Fibroblast of the aortic adventitia (primary cell): ENCODE measurements at places on chromosomes 1 and 21. TPM values are rescaled to one million over a fixed set of nuclear protein-coding genes. Genes with fewer than 3 reads are reported as not detected.
A peak's percentile ranks its signal among the peaks of the same experiment; 100 is the strongest.

The OXCT2 gene
- 0.98 and 0.99 TPM in 2 replicates for total RNA-seq

The FCGR3B gene
- total RNA-seq = not detected in 2 replicates

DNA sequence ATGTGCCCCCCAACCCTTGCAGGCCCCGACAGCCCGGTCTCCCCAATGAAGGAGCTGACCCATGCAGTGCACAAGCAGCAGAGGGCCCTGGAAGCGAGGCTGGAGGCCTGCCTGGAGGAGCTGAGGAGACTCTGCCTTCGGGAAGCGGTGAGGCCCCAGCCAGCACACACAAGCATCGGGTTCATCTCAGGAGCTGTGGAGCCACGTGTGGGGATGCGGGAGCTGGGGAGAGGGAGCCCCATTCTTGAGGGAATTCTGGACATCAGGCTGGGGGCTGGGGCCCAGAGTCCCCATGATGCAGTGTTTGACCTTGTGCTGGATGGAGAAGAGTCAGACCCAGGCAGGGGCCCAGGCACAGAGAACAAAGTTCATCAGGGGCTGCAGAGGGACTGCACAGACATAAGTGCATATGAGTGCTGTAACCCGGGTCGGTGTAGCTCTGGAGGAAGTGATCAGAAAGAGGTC lies 4.8 kb downstream of the INAVA start:
- DNase-seq = no peak

GRCh38 chr1:22533244-22533895 lies 29.9 kb upstream of the EPHA8 start:
- no peak for DNase-seq

GRCh38 chr1:154608397-154609270 lies 648 bp upstream of the ADAR start:
- peak; percentile 59 for DNase-seq

- peak; percentile 47 for DNase-seq
Measured at GRCh38 chr21:35852820-35853219, 207.5 kb downstream of the SETD4 start.

DNA sequence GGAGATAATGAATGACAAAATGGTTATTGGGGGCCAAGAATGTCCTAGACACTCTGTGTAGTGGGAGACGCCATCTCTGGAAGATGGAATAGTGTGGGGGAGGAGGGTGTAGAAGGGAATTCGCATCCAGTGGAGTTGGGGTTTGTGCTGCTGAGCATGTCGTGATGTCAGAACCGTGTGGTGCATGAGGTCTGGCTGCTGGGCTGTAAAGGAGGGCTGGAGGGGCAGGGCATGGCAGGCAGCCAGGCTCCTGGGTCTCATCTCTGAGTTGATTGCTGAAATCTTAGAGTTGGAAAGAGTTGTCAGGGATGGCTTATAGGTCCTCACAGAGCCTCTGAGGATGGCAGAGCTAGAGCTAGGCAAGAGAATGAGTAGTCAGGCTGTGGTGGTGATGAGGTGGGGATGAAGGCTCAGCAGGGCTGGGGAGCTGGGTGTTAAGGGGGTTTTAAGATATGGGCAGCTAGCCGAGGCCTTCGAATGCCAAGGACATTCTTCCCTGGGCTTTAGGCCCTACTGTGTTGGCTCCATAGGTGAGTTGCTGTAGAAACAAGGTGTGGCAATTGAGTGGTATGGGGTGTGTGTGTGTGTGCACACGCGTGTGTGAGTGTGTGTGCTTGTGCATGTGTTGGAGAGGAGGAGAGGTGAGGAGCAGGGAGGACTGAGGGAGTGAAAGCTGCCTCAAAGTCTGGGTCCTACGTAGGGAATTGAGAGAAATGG lies 1.9 kb downstream of the PPFIA4 start:
- DNase-seq = no peak
